AG04449 (cell line): ENCODE measurements at places on chromosomes 1 and 21.

DNA sequence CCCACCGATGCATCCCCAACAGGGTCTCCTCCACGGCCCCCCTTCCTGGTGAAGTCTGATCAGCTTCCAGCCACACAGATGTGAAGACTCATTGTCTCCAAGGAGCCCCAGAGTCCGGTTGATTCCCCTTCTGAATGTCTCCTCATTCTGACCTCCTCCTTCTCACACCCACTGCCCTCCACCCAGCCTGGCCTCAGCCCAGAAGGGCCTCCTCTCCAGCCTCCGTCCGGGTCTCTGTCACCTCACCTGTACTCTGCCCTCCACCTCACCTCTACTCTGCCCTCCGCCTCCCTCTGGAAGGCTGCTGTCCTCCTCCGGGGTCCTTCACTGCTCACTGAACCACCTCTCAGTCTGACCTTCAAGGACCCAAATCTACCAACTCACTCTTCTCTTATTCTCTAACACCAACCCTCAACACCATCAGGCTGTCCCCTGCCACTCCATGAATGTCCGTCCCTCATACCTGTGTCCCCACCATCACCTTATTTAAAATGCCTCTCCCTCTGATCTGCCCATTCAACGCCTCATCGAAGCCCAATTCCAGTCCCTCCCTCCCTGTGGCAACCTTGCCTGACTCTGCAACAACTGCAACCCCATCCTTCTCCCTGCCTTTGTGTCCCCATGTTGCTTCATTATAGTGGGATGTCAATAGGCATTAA is 201.2 kb downstream of the TOMM20 start:
- DNase-seq: no peak

DNA sequence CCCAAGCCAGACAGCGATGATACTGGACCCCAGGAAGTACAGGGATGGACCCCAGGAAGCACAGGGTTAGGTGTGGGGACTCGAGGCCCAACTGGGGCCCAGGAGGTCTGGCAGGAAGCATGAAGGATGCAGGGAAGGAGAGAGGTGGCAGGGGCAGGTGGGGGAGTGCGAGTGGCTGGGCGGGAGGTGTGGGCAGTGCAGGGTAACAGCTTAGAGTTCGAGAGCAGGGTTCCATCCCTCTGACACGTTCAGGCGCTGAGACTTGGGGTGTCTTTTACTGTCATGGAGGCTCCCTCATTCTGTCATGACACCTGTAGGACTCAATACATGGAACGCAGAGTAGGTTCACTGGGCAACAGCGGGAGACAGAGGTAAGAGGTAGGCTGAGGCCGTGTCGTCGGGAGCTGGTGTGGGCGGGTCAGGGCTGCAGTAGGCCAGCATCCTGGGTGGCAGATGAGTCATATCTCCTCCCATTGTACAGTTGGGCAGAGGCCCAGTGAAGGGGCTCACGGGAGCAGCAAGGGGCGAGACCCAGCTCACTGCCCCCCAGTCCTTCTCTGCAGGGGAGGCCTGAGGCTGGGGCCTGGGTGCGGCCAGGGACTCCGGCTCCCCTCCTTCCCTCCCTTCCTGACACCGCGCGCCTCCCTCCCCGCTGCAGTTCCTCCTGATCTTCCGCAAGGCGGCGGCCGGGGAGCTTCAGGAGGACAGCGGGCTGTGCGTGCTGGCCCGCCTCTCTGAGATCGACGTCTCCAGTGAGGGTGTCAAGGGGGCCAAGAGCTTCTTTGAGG is 11.6 kb upstream of the CTRC start:
- no peak for DNase-seq

- no peak for DNase-seq
Observed at GRCh38 chr1:74818661-74819456, 85.9 kb downstream of the TYW3 start.

GRCh38 chr1:231827337-231828105 is 200.9 kb downstream of the DISC1 start:
- peak; percentile 85 for DNase-seq

DNA sequence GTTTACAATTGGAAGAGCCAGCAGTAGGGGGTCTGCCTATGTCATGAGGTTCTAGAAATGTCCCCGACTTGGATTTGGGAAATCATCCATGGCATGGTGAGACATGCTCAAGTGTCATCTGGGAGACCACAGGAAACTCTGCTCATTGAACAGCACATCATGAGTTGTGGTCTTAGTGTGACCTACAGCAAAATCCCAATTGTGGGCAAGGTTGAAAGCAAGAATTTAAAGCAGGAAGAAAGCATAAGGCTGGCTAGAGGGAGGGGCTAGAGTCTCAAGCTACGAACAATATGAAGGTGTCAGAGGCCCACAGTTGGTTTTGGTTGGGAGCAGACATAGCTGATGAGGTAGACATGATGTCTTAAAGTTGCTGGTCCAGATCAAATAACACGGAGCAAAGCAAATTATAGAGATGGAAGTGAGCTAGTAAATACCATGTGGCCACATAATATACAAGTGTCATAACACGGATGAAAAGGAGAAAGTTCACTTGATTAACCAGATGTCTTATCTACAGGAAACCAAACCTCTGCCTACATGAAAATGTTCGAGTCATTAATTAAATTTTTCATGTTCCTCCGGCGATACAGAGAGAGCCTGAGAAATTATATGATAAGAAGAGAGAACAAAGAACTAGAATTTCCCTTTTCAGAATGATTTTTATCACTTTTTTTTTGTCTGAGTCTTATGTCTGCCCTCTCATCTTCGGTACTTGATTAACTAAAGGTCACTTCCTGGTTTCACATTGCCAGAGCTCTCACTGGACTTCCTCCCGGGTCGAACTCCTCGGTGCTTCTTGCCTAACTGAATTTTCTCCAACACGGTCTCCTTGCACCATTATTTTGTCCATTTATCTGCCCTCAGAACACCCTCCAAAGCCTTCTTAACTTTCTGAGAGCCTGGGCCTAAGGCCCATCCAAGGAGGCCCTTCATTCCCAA is 67.5 kb upstream of the DUSP10 start:
- DNase-seq: no peak

DNA sequence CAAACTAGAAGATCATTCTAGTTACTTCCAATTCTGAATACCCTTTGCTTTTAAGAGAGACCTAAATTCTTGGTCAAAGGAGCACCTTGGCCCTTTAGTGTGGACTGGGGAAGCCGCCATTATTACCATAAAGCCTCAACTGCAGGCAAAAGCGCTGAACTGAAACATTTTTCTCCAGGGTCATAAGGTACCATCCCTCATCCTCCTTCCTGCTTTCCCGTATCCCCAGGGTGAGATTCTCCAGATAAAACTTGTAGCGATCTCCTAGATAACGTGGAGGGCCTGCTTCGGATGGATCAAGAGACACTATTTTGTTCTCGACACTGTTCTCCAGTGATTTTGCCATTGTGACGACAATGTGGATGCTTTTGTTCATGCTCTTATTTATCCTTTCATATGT is 9.8 kb downstream of the SLAMF1 start:
- DNase-seq: no peak

GRCh38 chr1:84780000-84780716 is 89.9 kb upstream of the SSX2IP start:
- DNase-seq: no peak

DNA sequence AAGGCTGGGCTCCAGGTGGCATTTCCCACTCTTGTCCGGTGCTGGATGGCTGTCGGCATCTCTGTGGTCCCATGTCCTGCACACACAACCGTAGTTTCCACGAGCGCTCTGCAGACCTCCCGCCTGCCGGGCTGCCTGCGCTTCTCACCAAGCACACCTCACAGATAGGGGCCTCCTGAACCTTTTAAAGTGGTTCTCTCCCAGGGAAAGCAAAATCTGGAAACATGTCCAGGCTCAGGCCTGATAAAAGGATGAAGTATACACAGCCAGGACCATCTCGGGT is 46.2 kb downstream of the CAPN9 start:
- no peak for DNase-seq

GRCh38 chr1:30870035-30870434 is 38.5 kb downstream of the SDC3 start:
- no peak for DNase-seq

GRCh38 chr1:77975907-77976306 is 3.0 kb downstream of the FUBP1 start:
- no peak for DNase-seq

- DNase-seq: no peak
Observed at GRCh38 chr1:196029410-196029809, 578.8 kb downstream of the KCNT2 start.

DNA sequence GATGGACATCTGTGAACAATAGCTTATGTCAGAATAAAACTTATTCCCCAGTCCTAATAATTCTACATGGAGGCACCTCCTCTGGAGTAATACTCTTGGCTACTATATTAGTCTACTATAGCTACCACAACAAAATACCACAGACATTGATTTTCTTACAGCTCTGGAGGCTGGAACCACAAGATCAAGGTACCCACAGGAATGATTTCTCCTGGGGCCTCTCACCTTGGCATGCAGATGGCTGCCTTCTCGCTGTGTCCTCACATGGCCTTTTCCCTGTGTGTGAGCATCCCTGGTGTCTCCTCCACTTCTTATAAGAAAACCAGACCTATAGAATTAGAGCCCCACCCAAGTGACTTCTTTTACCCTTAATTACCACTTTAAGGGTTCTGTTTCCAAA is 244.3 kb downstream of the BARHL2 start:
- DNase-seq: no peak

GRCh38 chr21:42411197-42411869 is 7.6 kb downstream of the UBASH3A start:
- no peak for DNase-seq

DNA sequence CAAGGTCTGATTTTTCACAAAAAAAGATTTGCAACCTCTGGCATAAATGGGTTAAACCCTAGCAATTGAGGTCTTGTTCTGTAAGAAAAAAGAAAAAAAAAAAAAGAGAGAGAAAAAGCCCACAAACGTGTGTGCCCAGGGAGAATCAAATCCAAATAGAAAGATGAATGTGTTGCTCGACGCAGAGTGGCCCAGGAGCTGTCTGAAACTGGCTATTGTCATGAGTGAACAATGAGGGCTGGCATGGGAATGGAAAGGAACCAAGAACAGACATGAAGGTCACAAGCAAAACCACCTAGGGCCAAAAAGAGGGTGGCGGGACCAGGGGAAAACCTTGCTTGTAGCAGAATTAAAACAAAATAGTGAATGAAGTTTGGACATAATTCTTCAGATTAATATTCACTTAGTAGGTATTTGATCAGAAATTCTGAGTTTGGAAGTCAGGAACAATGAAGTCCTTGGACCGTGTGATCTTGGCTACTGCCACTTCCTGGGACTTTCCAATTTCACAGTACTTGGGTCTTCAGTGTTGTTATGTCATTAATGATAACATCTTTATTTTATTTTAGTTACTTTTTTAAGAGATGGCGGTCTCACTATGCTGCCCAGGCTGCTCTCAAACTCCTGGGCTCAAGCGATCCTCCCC is 3.1 kb downstream of the ENO1 start:
- no peak for DNase-seq

- DNase-seq: no peak
Observed at GRCh38 chr1:208336137-208336518, 91.9 kb upstream of the PLXNA2 start.

DNA sequence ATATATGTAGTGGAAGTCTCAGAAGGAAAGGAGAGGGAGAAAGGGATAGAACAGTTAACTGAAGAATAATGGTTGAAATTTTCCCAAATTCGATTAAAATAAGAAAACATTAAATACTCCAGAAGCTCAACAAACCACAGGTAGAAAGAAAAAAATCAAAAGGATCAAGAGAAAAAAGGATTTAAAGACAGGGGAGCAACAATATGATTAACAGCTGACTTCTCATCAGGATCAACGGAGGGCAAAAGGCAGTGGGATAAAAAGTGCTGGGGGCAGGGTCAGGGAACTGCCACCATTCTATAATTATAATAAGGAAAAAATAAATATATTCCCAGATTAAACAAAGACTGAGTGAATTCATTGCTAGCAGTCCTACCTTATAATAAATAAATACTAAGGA is 55.3 kb downstream of the CDKN2C start:
- no peak for DNase-seq

- peak; percentile 21 for DNase-seq
Observed at GRCh38 chr1:169741666-169742394, 8.0 kb upstream of the SELE start.

- no peak for DNase-seq
Observed at GRCh38 chr1:27042670-27043069, 30.0 kb upstream of the TENT5B start.

DNA sequence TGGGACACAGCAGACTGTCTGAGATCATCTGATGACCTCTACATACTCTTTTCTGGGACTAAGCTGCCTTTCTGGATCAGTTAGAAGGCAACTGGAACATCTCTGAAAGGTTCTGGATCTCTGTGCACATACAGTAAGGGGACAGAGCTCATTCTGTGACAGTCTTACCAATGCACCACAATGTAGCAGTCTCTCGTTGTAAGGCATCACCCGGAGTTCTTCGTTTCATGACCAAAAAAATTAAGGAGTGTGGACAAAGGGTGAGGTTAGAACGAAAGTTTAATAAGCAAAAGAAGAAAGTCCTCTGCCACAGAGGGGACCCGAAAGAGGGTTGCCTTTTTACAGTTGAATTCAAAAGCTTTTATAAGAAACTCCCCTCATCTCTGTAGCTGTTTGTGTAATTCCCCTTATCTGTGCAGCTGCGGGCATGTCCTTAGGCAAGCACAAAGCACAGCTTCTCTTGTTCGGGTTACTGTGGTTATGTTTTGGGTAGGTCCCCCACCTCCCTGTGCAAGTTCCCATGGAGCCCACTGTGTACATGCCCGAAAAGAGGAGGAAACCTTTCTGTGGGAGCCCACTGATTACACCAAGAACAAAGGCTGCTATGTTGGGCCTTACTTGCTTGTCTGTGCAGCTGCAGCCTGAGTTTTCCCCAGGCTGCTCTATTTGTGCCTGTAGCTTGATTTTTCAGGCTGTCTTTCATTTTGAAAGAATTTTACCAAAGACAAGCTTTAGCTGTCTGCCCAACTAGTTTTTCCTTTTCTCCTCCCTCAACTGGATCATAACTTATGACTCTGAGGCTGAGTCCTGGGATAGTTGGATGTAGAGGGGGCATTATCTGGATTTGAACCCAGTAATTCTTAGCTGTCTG is 53.1 kb upstream of the CACNA1E start:
- no peak for DNase-seq

GRCh38 chr1:219498666-219499065 is 114.2 kb downstream of the ZC3H11B start:
- no peak for DNase-seq

DNA sequence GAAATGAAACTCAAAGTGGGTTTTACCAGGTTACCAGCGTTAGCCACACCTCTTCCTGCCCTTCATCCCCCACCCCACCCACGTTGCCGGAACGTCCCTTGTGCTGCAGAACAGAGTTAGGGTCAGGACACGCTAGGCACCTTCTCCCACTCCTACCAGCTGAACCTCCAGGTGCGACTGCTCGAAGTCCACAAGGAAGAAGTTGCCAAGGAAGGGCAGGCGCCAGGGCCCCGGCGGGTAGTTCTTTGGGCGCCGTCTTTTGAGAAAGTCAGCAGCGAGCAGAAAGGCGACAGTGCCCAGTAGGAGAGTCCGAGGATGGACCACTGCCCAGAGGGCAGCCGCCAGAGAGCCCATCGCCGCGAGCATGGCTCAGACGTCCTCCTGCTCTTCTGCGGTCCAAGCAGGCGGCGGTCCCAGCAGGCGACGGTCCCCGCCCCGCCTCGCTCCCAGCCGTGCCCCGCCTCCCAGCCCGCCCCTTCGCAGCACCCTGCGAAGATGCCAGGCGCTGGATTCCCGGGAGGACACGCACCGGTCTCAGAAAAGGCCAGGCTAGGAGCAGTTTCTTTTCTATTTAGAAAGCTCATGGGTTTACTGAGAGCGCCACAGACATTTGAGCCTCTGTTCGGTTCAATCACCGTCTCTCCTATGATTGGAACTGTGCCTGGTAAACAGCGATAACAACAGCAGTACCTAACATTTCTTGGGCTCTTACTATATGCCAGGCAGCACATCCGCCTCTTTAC is at the start of gene CYP2J2:
Gene CYP2J2 (minus strand): TSS at position 393 of the 743 bp plus-strand sequence. CDS start 27 bp downstream, at position 366.
- DNase-seq: no peak

- no peak for DNase-seq
Observed at GRCh38 chr1:94105957-94106529, 14.9 kb downstream of the ABCA4 start.
